Activated T-helper 1 cell treated with anti-CD3 and anti-CD28 coated beads, Interleukin-12 subunit alpha, Interleukin-12 subunit beta, Interleukin-2, Interleukin-4 antibody, amounts not matched to agents 30 ng/mL and 10 ng/mL and 1 ng/mL, durations not matched to agents 14 hours and 24 hours and 36 hours (primary cell): ENCODE measurements at places on chromosomes 12 and 14.

DNA sequence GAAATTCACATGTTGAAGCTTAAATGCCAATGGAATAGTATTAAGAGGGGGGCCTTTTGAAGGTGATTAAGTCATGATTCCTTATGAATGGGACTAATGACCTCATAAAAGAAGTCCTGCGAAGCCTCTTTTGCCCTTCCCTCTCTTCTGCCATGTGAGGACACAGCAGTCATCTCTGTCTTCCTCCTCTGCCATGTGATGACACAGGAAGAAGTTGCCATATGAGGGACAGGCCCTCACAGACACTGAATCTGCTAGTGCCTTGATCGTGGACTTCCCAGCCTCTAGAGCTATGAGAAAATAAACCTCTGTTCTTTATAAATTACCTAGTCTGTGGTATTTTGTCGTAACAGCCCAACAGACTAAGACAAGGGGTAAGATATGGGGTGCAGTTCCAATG is 100.7 kb downstream of the VCPKMT start:
- DNase-seq, result no peak

GRCh38 chr14:47346849-47347248 is 328.6 kb downstream of the MDGA2 start:
- no peak for DNase-seq

DNA sequence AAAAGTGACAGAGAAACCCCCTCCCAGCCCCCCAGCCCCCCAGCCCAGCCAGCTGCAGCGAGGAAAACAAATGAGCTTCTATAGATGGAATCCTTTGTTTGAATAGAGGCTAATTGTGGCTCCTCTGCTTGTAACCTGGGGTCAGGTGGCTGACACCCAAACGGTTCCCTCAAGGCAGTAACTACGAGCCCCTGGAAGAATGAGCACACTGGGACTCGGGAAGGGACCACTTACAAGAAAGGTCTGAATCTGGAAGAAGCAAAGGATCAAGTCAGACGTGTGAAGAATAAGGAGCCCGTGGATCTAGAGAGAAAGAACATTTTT is 108.7 kb upstream of the FUT8 start:
- DNase-seq, result no peak

DNA sequence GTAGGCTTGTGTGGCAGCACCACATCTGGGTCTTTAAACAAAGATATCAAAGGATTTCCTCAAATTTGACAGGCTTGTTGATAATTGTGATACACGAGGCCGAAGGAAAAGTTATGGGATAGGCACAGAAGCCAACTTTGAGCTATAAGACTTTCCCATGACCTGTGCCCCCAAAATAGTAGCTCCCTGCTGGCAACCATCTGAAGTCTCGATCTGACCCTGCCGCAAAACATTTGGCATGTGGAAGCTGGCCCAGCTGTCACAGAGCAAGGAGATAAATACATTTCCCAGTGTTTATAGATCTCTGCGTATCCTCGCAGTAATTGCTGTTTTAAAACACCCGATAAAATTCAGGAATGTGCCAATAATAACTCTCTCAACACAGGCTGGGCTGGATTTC is 26.4 kb upstream of the RGS6 start:
- no peak for DNase-seq

GRCh38 chr12:70427611-70428010 is 61.5 kb downstream of the KCNMB4 start:
- DNase-seq, result no peak

DNA sequence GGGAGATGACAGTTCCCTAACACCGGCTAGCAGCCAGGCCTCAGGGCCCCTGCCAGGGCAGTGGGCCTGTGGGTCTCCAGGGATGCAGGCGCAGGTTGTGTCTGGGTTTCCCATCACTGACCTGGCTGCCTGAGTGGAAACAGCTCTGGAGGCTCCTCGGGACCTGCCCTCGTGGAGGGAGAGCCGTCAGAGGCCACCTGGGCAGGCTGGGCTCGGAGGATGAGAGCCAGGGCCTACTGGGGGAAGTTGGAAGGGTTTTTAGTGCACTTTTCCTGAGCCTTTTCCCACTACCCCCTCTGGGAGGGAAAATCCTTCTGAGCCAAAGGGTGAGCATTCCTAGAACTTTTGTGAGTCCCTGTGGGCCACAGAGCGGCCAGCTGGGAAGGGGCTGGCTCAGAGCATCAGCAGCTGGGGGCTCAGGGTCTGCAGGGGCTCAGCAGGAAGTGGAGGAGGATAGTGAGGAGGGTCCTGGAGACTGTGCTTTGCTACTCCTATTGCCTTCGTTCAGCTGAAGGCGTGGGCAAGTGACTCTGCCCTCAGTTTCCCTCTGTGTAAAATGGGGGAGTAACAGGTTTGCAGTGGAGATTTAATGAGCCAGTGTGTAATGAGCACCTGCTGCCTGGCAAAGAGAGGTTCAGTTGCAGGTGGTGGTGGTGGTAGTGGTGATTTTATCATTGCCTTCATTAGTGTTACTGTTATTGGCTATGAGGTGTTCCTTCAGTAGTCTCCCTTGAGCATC is 1.8 kb downstream of the SH2B3 start:
- DNase-seq, result no peak

GRCh38 chr12:50201987-50202521 is 34.9 kb upstream of the CERS5 start:
- DNase-seq, result no peak
